ENCODE measurements at places on chromosomes 2 and 18. TPM values are rescaled to one million over a fixed set of nuclear protein-coding genes. Genes with fewer than 3 reads are reported as not detected.

The SAP130 gene
- 22.0 TPM for total RNA-seq

The LAMA3 gene
- total RNA-seq = 25.5 TPM

The UGGT1 gene
- 52.6 TPM for total RNA-seq

The VRK2 gene
- 14.4 TPM for total RNA-seq

The TPO gene
- total RNA-seq = 0.75 TPM

The PAX3 gene
- total RNA-seq = not detected

The LOXL3 gene
- total RNA-seq = 15.9 TPM

The SPP2 gene
- total RNA-seq = not detected
